Upper lobe of left lung (tissue), 6 donors: ENCODE measurements at places on chromosomes 3 and 15. TPM values are rescaled to one million over a fixed set of nuclear protein-coding genes. Genes with fewer than 3 reads are reported as not detected.

- DNase-seq: no peak
Measured at GRCh38 chr15:32784581-32784980, 66.8 kb downstream of the GREM1 start.

The IL17RD gene
- 0.11 TPM for total RNA-seq

DNA sequence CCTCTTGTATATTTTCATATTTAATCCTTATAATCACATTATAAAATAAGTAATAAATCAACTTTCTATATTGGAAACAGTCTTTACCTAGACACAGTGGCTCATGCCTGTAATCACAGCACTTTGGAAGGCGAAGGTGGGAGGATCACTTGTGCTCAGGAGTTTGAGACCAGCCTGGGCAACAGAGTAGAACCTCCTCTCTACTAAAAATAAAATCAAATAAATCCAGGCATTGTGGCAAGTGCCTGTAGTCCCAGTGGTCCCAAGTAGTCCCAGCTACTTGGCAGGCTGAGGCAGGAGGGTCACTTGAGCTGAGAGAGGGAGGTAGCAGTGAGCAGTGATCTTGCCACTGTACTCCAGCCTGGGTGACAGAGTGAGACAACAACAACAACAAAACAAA is 975.1 kb downstream of the ROBO1 start:
- DNase-seq: no peak

DNA sequence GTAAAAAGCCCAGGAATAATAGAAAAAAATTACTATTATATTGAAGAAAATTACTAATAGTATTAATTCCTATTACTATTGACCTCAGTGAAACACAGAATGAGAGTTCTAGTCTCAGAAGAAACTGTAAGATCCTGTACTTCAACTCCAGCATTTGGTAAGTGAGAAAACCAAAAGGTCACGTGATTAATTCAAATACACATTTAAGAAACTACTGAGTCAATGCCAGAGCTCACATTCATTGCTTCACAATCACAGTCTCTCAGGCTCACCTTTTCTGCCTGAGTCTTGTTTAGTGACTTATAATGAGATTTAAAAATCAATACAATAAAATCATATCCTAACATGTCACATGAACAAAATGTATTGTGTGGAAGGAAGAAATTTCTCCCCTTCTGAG is 556.1 kb downstream of the FGF12 start:
- no peak for DNase-seq

DNA sequence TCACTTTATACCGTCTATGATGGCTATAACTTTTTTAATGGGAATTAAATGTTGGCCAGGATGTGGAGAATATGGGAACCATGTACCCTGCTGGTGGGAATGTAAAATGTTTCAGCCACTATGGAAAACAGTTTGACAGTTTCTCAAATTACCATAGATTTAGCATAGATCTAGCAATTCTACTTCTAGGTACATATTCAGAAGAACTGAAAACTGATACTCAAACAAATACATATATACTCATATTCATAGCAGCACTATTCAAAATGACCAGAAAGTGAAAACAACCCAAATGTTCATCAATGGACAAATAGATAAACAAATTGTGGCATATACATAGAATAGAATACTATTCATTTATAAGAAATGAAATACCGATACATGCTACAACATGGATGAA is 539.4 kb downstream of the IGSF11 start:
- DNase-seq: no peak

The SOX2 gene
- 3.1 TPM for total RNA-seq

GRCh38 chr15:83565553-83566159 is 88.3 kb upstream of the ADAMTSL3 start:
- no peak for DNase-seq

- DNase-seq: no peak
Measured at GRCh38 chr15:89769366-89769765, 6.8 kb upstream of the MESP2 start.

The SIDT1 gene
- total RNA-seq: 2.6 TPM

- DNase-seq: no peak
Measured at GRCh38 chr15:70116317-70116716, 18.6 kb upstream of the TLE3 start.

DNA sequence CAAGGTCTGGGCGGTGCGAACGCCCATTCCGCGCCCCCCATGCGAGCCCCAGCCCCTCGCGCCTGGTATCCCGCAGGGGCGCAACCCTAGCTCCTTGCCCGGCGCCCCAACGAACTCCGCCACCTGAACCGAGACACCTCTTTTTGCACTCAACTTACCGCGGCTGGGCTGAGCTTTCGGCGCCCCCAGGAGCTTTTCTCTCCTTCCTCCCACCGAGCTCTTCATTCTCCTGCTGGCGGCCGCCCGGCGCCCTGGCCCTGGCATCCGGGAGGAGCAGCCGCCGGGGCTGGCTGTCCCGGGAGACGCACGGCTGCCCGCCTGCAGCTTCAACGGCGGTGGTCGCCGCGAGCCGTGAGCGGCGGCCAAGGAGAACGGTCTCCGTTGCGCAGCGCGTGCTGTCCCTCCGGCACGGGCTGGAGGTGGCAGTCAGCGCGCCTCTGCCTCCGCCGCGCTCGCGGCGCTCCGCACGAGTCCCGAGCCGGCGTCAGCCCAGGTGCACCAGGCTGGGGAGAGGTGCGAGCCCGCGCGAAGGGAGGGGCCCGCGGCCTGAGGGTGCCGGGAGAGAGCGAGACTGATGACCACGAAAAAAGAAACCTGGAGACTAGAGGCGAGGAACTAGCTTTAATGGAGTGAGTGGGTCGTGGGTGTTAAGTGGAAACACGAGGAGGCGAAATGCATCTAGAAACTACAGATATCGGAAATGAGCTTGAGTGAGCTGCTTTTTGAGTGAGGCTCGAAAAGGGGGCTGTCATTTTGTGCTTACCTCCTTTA is 621.5 kb upstream of the ZNF385D start:
- DNase-seq: no peak

GRCh38 chr3:47010910-47011309 is 31.4 kb downstream of the NBEAL2 start:
- no peak for DNase-seq

- no peak for DNase-seq
Measured at GRCh38 chr15:33454996-33455395, 144.2 kb downstream of the RYR3 start.

The AGBL1 gene
- 3.6 TPM for total RNA-seq

DNA sequence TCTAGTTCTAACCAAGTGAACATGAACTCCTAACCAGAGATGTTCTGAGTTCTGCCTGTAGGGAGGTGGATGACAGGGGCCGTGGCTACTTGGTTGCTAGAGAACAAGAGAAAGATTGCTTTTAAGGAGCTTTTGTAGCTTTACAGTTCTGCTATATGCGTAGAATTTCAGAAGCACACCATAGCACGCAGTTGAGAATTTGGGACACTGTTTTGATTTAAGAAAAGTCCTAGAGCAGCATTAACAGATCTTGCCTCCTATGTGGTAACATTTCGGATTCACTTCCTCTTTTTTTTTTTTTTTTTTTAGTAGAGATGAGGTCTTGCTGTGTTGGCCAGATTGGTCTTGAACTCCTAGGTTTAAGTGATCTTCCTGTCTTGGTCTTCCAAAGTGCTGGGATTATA is 181.7 kb downstream of the TCF12 start:
- no peak for DNase-seq

DNA sequence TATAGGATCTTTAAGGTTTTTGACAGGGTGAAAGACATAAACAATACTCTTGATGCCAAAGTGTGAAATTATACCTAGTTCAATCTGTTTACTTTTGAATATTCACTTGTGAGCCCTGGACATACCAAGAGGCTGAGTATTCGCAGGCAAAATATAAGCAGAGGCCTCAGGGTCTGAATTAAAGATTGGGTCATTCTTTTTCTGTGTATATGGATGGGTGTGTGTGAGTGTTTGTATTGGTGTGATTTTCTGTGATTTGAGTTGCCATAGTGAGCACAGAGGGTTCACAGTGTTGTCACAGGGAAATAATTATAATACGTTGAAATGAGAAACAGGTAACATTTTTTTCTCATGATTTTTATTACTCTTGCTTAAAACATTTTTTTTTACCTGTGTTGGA is 770.7 kb upstream of the ALCAM start:
- no peak for DNase-seq

The ZMYND10 gene
- 32.6 TPM for total RNA-seq

The CHL1 gene
- 5.6 TPM for total RNA-seq

DNA sequence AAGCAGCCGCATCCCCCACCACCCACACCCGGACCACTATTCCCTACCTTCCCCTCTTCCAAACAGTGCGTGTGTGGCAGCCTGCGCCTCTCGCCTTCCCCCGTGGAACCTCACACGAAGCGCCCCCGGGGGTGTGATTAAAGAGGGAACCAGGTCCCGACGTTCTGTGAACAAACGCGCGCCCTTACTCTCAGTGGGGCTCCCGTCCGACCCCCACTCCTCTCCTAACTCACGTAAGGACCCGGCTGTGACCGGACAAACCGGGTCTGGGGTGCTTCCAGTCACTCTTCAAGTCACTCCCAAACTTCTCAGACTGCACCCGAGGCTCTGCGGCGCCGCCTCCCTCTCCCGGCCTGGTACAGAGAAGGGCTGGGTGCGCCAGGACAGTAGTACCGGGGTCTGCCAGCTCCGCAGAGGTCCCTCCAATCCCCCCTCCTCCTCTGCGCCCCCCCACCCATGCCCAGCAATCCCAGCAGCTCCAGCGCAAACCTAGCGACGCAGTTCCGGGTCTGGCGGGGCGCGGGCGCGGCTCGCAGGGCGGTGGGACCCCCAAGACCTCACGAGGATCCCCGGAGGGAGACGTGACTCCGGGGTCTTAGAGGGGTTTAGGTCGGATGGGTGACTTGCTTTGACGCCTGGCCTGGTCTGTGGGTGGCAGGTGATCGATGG is 574 bp downstream of the DUOXA1 start:
- DNase-seq: peak; percentile 83

- DNase-seq: no peak
Measured at GRCh38 chr15:57387564-57388076, 11.3 kb downstream of the CGNL1 start.

GRCh38 chr3:46737329-46737731 is 19.7 kb upstream of the PRSS50 start:
- DNase-seq: no peak

DNA sequence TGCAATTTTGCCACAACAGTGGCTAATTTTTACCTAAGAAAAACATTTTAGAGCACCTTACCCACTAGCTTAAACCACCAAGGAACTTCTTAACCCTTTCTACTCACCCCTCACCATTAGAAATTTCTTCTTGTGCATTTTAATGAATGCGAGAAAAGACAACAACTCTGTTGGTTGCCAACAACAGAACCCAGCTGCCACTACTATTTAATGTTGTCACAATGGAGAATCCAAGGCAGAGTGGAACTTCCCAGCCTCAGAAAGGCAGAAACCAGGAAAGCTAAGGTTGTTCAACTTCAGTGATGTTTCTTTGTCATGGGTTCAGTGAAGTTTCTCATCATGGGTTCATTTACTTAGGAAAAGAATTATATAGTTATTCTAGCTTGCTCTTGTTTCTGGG is 325.2 kb upstream of the ARL6 start:
- no peak for DNase-seq

The ZCWPW2 gene
- 1.1 TPM for total RNA-seq

DNA sequence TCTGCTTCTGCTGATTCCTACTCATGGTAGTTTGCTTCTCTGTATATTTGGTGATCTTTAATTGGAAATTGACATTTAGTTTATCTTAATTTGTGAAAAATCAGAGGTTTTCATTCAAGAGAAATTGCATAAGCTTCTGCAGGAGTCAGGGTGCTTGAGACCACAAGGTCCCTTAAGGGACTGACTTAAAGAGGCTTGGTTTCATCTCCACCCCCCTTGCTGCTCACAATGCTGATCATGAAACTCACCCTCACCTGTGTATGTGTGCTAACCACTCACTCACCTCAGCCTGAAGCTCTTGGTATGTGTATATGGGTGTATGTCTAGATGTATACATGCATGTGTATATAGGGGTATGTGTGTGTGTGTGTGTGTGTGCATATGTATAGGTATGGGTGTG is 11.4 kb downstream of the PGPEP1L start:
- no peak for DNase-seq
